ENCODE measurements at places on chromosomes 1 and 21. TPM values are rescaled to one million over a fixed set of nuclear protein-coding genes. Genes with fewer than 3 reads are reported as not detected.
A peak's percentile ranks its signal among the peaks of the same experiment; 100 is the strongest.

DNA sequence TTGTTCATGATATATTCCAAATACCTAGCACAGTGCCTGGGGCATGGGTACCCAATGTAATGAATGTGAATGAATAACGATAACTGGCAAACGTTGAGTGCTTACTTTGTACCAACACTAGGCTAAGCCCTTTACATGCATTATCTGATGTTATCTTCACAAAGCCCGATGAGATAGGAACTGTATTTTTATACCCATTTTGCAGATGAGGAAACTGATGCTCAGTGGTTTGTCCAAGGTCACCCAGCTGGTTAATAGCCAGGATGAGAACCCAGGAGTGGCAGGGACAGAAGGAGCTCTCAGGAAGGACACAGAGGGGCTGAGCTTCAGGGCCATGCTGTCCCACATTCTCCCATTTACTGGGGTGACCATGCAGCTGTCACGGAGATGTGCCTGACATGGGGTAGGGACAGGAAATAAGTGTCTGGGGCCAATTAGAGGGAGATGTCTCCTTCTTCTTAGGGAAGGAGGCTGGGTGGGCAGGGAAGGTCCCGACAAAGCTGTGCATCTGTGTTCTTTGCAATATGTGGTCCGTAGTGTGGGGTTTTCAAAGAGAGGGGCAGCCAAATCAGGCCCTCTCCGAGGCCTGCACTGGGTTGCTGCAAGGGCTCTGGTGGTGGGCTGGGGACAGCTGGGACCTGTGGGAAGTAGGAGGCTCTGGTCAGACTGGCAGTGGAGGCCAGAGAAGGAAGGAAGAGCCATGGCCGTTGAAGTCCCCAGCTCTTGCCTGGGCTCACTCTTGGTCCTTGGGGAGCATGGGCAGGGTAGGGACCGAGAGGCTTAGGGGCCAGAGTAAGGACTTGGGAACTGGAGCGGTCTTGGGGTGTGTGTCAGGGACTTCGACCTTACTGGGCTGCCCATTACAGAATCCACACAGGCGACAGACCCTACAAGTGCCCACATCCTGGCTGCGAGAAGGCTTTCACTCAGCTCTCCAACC is 26.6 kb downstream of the A3GALT2 start:
- peaks cover 22% of the 10 kb centered on the region for H3K4me1 ChIP-seq
- no peak overlapping the region for H3K27ac ChIP-seq
- H3K4me3 ChIP-seq, result no peak overlapping the region
- H3K27me3 ChIP-seq, result no peaks in the 10 kb centered on the region
- peaks cover 26% of the 10 kb centered on the region for H3K36me3 ChIP-seq
- no peak for DNase-seq

- H3K4me1 ChIP-seq, result peaks cover 30% of the 10 kb centered on the region
- H3K36me3 ChIP-seq, result no peaks in the 10 kb centered on the region
- DNase-seq, result no peak
- H3K27me3 ChIP-seq, result peaks cover 19% of the 10 kb centered on the region
These were observed 6.5 kb downstream of the SHISA4 start for GRCh38 chr1:201895120-201895665.

DNA sequence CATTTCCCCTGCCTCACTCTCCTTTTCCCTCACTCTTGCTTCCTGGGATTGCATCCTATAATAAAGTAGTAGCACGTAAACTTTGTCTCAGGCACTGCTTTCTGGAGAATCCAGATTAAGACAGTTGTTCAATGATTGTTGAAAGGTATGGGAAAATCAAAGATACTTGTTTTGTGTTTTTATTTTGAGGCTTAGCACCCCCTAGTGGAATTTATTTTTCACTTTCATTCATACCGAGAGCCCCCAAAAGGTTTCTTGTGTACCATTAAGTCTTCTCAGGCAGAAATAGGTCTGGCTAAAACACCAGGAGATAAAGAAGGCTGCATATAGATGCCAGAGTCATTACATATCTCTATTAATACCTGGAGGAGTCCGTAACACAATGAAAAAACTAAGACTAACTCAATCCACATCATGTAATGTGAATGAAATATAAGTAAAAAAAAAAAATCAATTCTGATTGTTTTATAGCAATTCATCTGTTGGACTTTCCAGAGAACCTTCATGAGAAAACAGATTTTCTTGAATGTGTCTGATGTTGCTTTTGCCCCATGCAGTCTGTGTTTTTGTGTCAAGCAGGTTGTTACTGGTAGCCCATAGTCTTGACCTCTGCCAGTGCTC is 103.5 kb downstream of the RPE65 start:
- H3K4me3 ChIP-seq, result no peak overlapping the region
- H3K4me1 ChIP-seq, result peaks cover 1% of the 10 kb centered on the region
- no peaks in the 10 kb centered on the region for H3K36me3 ChIP-seq
- H3K27ac ChIP-seq, result no peak overlapping the region

The LCE2B gene
- total RNA-seq, result not detected

DNA sequence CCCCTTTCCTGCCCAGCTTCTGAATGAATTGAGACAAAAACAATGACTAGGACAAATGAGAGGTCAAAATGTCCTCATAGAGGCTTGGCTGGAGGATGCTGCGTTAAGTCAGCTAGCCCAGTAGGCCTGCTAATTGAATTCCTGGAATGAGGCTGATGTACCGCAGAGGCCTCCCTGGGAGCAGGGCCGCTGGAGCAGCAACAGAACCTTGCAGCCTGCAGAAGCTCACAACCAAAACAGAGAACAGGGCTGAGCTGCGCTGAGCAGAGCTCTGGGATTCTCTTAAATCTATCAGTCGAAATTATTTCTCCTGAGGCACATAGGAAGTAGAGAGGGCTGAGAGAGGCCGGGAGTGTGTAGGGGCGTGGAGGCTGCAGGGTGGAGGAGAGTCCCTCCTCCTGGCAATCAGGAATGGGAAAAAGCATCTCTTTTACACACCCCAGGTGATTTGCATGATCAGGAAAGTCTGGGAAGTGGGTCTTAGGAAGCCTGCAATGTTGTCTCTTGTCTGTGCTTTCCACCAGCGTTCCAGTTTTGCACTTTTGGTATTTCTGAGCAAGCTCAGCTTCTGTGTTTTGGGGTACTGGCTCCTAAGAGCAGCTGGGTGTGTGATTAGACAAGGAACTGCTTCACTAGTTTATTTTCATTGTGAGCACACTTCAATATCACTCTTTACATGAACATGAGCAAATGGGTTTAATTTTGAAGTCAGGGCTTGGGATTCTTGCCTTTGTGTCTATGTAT is 66.5 kb downstream of the RYR2 start:
- no peaks in the 10 kb centered on the region for H3K27me3 ChIP-seq
- H3K4me1 ChIP-seq, result no peaks in the 10 kb centered on the region
- H3K36me3 ChIP-seq, result no peaks in the 10 kb centered on the region
- no peak for DNase-seq

The IER5 gene
- 38.0 TPM for total RNA-seq

DNA sequence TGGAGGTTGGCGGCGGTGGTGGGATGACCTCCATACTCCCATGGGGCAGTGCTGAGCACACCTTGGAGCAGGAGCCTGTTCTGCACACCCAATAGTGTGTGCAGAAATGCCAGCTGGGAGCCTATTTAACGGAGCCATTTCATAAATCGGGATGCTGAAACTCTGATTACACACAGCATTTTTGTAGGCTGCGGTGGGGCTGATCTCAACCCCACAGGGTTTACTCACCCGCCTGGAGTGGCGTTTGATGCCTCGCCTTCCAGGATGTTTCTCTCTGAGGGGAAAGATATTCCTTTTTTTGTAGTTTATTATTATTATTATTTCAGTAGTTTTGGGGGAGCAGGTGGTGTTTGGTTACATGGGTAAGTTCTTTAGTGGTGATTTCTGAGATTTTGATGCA is 82.6 kb upstream of the WDR26 start:
- no peak overlapping the region for H3K27ac ChIP-seq
- H3K27me3 ChIP-seq, result no peaks in the 10 kb centered on the region
- H3K4me3 ChIP-seq, result no peak overlapping the region
- no peak for DNase-seq
- peaks cover 6% of the 10 kb centered on the region for H3K4me1 ChIP-seq

DNA sequence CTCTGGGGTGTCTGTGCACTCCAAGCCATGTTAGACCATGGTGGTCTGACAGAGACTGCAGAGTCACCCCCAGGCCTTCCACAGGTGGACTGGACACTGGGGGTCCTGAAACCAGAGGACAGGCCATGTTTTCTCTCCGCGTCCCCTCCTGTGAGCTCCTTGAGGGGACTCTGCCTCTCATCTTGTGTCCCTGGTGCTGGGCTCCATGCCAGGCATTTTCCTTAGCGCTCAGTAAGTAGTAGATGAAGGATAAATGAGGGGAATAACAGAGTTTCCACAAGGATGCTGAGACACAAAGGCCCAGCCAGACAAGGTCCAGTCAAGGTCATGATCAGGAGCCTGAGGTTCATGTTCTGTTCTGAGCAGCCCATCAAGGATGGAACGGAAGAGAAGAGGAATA is 57.4 kb downstream of the FAM163A start:
- no peaks in the 10 kb centered on the region for H3K36me3 ChIP-seq
- H3K27ac ChIP-seq, result no peak overlapping the region
- no peak overlapping the region for H3K4me3 ChIP-seq
- no peaks in the 10 kb centered on the region for H3K4me1 ChIP-seq

DNA sequence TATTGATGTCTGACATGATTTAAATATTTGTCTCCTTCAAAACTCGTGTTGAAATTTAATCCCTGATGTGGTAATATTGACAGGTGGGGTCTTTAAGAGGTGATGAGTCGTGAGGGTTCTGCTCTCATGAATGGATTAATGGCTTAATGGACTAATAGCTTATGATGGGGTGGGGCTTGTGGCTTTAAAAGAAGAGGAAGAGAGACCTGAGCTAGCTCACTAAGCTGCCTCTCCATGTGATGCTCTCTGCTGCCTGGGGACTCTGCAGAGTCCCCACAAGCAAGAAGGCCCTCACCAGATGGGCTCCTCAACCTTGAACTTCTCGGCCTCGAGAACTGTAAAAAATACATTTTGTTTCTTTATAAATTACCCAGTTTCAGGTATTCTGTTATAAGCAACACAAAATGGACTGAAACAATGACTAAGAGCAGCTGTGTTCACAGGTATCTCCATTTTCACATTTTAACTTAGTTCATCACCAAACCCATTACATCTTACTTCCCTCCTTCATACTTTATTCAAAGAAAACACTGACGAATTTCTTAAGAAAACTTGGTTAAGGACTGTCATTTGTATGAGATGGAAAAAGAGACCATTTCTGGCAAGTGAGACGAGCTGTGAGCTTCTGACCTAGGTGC is 12.1 kb upstream of the AIM2 start:
- peaks cover 5% of the 10 kb centered on the region for H3K27me3 ChIP-seq
- DNase-seq, result no peak
- H3K36me3 ChIP-seq, result no peaks in the 10 kb centered on the region
- H3K4me3 ChIP-seq, result no peak overlapping the region
- H3K4me1 ChIP-seq, result peaks cover 33% of the 10 kb centered on the region

The C1orf198 gene
- total RNA-seq, result 2.6 TPM

The HENMT1 gene
- 38.7 TPM for total RNA-seq

DNA sequence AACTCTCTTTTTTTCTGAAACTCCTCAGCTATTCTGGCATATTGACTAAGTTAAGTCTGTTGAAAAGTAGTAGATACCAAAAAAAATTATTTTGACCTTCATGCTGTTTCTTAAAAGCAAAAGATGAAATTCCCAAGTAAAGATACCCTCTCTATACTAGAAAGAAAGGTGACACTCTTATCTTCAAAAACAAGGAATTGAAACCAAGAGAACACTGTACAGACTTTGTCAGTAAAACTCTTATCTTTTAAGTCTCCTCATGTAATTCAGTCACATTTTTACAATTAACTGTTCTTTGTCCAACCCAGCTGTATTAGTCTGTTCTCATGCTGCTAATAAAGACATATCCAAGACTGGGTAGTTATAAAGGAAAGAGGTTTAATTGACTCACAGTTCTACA is 496.2 kb downstream of the LTN1 start:
- no peak overlapping the region for H3K27ac ChIP-seq
- no peaks in the 10 kb centered on the region for H3K27me3 ChIP-seq
- no peaks in the 10 kb centered on the region for H3K4me1 ChIP-seq
- H3K4me3 ChIP-seq, result no peak overlapping the region
- no peak for DNase-seq

DNA sequence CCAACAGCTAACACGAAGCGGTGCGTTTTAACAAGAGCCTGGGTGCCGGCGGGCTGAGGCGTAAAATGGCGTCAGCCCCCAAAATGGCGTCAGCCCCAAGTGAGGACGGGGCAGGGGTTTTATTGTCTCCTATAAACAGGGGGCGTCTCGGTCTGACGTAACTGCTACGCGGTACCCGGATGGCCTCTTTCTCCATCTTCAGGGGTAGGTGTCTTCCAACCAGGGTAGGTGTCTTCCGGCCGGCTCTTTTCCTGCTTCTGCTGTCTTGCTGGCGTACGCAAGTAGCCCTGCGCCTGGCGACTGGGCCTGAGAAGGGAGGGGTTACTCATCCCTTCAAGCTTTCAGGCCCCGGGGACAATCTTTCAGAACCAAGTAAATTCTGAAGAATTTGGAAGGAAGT is 45.3 kb downstream of the LGR6 start:
- no peak overlapping the region for H3K27ac ChIP-seq
- H3K27me3 ChIP-seq, result peaks cover 20% of the 10 kb centered on the region
- no peak for DNase-seq
- no peaks in the 10 kb centered on the region for H3K36me3 ChIP-seq

The CD101 gene
- 28.6 TPM for total RNA-seq

The SPRR1A gene
- not detected for total RNA-seq

The CYP4B1 gene
- total RNA-seq, result not detected

- H3K27me3 ChIP-seq, result peaks cover 9% of the 10 kb centered on the region
- H3K4me1 ChIP-seq, result peaks cover 10% of the 10 kb centered on the region
- H3K36me3 ChIP-seq, result no peaks in the 10 kb centered on the region
- DNase-seq, result peak; percentile 87
These were observed 9.8 kb downstream of the RAP1GAP start for GRCh38 chr1:21659099-21659923.

DNA sequence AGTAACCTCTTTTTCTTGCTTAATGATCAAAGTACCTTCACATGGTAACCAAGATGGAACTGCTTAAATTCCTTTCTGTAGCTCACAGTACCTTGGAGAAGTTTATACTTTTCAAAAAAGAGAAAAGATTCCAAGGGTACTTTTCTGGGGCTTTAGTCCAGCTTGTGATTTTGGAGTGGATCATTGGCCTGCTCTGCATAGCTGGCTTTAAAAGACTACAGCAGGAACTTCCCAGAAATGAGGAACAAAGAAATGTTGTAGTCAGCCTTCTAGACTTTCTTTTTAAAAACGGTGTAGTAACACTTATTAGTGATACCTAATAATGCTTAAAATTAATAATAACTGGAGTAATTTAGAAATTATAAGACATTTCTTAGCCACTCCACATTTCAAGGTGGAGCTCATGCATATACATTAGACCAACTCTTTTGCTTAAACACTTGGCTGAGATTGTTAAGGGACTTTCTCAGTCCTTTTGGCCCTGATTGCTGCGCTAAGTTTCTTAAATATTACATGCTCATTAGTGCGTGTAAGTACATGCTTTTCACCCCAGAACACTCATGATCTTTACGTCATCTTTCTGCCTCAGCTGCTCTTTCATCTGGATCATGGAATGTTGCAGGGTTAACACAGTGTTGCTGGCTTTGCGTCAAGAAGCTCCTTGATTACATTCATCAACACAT is 57.3 kb downstream of the SDCCAG8 start:
- peaks cover 7% of the 10 kb centered on the region for H3K36me3 ChIP-seq
- H3K27me3 ChIP-seq, result no peaks in the 10 kb centered on the region
- H3K4me3 ChIP-seq, result no peak overlapping the region
- no peak for DNase-seq
- no peak overlapping the region for H3K27ac ChIP-seq

Data from activated CD8-positive, alpha-beta T cell treated with anti-CD3 and anti-CD28 coated beads, Interleukin-2, amount 10 ng/mL, durations not matched to agents 7 days and 5 days (primary cell).